ENCODE measurements at places on chromosomes 1 and 21.

DNA sequence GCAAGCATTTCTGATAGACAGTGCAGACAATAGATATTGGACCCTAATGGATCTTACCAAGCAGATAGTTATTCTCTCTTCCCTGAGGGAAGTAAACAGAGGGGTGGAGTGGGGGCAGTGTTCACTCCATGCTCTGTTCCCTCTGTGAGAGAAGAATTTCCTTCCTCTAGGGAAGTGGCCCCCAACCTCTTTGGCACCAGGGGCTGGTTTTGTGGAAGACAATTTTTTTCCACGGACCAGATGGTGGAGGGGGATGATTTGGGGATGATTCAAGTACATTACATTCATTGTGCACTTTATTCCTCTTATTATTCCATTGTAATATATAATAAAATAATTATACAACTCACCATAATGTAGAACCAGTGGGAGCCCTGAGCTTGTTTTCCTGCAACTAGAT, 459.9 kb downstream of the ADGRL2 start:
- no peak for DNase-seq

DNA sequence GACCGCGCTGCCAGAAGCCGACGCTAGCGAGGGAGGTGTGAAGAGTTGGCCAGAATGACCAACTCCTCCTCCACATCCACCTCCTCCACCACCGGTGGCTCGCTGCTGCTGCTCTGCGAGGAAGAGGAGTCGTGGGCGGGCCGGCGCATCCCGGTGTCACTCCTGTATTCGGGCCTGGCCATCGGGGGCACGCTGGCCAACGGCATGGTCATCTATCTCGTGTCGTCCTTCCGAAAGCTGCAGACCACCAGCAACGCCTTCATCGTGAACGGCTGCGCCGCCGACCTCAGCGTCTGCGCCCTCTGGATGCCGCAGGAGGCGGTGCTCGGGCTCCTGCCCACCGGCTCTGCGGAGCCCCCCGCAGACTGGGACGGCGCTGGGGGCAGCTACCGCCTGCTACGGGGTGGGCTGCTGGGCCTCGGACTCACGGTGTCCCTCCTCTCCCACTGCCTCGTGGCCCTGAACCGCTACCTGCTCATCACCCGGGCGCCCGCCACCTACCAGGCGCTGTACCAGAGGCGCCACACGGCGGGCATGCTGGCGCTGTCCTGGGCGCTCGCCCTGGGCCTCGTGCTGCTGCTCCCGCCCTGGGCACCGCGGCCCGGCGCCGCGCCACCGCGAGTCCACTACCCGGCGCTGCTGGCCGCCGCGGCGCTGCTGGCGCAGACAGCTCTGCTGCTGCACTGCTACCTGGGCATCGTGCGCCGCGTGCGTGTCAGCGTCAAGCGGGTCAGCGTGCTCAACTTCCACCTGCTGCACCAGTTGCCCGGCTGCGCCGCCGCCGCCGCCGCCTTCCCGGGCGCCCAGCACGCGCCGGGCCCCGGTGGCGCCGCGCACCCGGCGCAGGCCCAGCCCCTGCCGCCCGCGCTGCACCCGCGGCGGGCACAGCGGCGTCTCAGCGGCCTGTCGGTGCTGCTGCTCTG, 1.2 kb downstream of the GPR88 start:
- no peak for DNase-seq

DNA sequence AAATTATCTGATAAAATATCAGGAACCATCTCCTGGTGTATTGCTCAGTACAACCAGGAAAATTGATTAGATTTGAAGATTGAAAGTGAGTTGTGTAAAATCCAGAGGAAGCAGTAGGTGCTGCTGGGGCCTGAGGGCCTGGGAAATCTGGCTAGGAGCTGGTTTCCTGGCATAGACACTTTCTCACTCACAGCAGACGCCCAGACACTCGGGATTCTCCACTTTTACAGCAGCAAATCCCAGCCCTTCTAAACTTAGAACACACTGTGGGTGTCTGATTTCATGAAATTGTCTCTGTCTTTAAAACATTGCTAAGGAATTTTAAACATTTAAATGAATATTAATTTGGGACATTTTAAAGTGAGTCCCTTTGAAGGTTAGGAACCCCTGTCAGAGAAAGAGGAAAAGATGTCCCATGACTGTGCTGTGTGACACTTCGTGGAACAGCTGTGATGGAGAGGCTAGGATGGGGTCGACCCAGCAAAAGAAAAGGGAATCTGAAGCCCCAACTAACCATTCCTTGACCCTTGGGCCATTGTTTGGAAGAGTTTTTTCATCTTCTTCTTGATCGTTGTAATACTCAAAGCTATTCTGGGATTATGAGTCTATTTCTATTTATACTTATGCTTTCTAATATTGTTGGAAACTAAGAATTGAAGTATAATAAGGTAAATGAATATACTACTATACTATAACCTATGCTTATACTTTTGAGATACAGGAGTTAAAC, 49.0 kb upstream of the VAMP3 start:
- no peak for DNase-seq

GRCh38 chr1:185208626-185209180, 51.7 kb downstream of the SWT1 start:
- peak; percentile 22 for DNase-seq

DNA sequence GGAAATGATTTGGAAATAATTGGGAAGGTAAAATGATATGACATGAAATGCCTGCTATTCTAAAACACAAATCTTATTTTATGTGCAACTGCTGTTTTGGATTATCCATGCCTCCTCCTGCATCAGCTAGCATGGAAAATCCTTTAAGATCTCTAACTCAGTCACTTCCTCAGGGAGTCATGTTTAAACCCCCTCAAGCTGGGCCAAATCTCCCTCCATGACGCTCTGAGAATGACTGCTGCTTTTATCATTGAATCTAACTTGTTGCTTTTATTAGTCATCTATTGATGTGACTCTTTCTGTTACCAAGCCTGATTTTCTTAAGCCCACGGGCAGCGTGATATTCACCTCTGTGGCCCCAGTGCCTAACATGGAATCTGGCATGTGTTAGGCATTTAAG, 324.8 kb downstream of the DISC1 start:
- DNase-seq: peak; percentile 9

- peak; percentile 53 for DNase-seq
Observed at GRCh38 chr1:152052606-152053005, 15.8 kb upstream of the S100A11 start.

GRCh38 chr1:36323636-36324352, at the start of gene EVA1B:
TSS of gene EVA1B (minus strand) at chr1:36323645. CDS start at chr1:36323037, 608 bp downstream.
- peak; percentile 78 for DNase-seq

DNA sequence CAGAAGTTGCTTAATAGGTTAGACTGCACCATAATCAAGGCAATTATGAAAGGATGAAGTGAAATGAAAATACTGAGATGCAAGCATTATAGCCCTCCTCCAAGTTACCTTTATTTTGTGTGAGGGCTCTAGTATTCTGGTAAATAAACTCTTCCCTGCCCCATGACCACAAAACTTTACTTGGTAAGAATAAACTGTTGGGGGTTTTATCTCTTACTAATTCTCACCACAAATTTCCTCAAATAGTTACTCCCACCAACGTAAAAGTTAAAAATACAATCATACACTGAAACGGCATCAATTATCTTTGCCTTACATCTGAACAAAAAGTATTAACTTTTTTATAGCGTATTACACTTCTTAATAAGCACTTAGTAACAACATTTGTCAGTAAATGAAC, 29.5 kb downstream of the C21orf91 start:
- no peak for DNase-seq

DNA sequence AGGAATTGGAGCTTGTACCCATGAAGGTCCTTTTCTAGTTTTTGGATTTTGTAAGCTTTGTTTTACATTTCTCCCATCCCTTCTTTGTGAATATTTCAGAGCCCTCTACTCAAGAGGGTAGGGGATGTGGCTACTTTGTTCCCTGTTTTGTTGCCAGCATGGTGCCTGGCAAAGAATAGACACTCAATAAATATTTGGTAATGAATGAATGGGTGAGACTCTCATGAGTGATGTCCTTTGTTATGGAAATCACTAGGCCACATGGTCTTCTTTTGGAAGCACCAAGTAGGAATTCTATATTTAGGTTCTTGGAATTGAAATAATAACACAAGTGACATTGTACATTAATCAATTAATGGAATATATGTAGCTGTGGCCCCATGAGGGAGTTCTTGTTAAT, 26.8 kb upstream of the ATP5PO start:
- DNase-seq: no peak

DNA sequence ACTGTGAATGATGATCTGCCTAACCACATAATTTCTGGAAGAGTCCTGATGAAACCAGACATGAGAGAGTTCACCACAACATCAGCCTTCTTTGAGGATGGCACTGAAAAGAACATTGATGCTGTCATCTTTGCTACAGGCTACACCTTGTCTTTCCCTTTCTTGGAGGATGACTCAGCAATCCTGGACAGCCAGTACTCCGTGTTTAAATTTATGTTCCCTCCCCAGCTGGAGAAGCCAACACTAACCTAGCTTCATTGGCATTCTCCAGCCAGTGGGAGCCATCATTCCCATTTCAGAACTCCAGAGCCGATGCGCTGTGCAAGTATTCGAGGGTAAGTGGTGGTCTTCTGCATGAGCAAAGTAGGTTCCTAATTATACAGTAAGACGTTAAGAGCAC, 164.1 kb upstream of the POGK start:
- DNase-seq: no peak

DNA sequence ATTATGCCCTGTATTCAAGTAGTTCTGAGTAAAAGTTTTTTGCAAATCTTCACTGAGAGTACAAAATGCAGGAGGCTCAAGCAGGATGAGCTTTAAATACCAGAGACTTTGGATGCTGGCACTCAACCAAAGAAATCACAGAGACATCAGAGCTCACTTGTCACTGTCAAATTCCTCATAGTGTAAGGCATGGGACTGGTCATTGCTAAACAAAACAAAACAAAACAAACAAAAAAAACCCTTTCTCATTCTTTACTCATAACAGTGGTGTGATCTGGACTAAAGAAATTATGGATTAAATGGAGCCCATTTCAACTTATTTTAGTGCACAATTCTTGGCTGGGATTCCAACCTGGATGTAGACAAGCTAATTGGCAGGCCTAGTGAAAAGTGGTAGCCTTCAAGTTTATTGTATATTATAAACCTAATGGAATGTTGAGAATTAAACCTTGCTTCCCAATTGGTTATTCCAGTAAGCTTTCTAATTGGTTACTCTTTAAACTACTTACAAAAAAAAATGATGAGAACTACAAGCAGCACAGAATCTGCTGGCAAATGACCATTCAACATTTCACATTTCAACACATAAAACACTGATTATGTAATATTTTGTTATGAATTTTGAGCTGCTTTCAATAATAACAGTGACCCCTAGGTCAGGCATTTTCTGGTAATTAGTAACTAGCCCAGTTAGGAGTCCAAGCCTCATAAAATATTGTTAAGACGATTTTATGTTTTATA, 30.6 kb upstream of the NEK7 start:
- peak; percentile 55 for DNase-seq

DNA sequence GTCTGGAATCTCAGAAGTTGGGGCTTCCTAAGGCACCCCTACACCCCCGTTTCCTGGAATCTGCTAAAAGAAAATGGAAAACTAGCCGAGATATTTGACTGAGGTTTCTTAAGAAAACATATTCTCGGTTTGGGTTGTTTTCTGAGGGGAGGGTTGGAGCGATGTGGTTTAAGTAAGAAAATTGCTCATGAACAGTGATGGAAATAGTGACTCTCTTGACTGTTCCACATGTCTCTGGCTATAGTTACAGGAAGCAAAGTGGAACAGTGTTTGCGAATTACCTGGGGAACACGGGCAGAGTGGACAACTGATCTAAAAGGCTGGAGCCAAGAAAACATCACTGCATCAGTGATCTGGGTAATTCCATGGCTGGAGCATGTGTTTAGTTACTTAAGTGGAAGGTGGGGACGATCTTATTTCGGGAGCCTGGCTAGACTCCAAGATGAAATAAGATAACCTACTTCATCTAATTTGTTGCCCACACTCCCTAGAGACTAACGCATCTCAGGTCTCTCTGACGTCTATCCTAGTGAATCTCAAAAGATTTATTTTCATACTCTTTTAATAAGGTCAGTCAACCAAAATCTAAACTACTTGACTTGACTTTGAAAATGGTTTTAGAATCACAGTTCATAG, 92.4 kb downstream of the KCNJ15 start:
- DNase-seq: no peak

DNA sequence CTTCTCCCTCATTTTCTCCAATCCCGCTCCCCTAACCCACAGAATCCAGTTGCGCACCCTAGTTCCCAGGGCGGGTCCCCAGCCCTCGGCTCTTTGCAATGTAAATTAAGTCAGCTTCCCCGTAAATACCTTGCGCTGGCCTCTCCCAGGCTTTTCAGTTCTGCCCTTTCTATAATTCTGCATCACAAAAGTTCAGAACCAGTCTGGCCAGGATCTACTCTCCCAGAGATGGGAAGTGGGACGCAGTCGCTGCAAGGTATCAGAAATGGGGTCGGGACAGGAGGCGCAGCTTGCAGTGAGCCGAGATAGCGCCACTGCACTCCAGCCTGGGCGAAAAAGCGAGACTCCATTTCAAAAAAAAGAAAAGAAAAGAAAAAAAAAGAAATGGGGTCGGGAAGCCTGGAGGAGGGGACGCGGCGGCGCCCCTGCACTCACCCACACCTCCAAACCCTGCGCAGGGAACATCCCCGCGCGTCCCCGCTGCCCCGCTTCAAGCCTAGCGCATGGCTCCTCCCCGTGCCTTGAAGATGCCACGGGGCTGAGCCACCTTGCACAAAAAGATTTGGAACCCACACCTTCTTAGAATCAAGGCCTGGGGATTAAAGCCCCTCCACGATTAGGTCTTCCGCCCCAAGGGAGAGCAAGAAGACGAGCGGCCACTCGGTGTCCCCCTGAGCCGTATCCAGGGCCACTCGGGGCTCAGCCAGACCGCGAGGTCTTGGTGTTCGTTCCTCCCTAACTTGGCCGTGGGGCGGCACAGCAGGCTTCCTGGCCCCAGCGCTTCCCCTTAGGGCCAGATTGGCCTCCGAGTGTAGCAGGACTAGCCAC, 27.2 kb upstream of the ITLN2 start:
- DNase-seq: no peak

DNA sequence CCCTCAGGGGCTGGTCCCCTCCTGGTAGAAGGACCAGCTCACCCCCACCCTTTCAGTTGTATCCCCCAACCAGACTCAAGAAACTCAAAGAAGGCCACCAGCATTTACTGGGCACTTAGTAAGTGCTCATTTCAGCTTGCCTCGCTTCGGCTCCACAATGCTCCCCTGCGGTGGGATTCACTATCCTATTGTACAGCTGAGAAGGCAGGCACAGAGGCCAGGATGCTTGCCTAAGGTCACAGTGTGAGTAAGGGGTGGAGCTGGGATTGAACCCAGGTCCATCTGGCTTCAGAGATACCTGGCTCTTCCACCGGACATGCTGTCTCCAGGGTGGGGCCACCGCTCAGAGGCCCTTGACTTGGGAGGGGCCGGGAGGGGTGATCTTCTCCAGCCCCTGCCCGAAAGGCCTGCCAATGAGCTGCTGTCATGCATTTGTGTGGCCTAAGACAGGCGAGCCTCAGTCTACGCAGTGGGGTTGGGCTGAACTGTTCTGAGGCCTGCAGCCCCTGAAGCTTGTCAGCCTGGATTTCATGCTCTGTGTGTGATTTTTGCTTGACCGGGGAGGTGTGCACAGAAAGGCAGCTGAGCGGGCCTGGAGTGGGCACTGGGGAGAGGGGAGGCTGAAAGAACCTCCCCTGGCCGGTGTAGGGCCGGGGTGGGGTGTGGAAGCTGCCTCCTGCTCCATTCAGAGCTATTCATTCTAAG, 48.1 kb downstream of the DMRTB1 start:
- DNase-seq: no peak

GRCh38 chr1:184359909-184360308, 26.9 kb upstream of the C1orf21 start:
- no peak for DNase-seq

Measured in HCEC 1CT (cell line).